ENCODE measurements at places on chromosomes 16 and 17.
A peak's percentile ranks its signal among the peaks of the same experiment; 100 is the strongest.

DNA sequence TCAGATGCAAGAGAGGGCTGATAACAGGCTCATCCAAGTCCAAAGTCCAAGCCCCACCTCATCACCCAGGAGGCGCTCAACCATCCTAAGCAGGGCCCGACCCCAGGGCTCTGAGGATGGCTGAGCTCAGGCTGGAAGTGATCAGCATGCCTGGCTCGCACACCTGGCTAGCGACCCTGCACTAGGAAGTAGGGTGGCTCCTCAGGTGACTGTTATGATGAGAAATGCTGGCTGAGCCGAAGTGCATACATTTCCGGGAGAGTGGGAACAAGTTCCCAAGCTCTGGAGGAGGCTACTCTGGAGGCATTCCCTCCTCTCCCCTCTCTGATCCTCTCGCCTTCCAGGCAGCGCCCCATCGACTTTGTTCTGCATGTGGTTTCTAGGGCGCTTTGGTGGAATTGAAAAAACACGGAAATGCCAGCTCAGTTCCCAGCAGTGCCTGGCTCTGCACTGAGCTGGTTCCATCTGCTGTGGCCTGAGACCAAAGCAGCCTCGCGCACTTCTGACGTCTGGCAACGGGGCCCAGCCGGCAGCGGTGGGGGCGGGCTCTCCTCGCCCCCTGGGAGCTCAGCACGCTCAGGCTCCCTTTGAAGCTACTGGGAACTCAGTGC, 130.3 kb downstream of the IRF8 start:
- no peak for DNase-seq

- no peak for DNase-seq
Measured at GRCh38 chr17:37079735-37080134, 131.0 kb downstream of the AATF start.

DNA sequence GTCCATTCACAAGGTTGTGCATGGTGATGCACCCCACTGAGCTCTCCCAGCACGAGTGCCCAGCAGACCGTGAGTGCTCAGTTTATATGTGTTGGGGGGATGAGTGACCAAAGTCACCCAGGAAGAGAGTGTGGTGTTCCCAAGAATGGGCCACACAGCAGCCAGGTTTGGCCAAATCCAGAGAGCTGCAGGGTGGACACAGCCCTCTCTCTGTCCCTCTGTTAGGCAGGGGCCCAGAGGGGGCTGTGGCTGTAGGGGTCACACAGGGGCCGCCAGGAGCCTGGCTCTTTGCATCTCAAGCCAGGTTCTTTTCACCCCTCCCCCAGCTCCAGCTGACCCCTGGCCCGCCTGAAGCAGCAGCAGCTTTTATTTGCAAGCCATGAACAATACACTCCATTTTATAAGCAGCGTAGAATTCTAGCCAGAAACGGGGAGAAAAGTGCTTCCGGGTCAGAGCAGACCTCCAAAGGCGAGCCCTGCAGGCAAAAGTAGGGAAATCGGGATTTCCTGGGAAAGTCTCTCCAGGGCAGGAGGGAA, 13.3 kb downstream of the COTL1 start:
- DNase-seq, result no peak

DNA sequence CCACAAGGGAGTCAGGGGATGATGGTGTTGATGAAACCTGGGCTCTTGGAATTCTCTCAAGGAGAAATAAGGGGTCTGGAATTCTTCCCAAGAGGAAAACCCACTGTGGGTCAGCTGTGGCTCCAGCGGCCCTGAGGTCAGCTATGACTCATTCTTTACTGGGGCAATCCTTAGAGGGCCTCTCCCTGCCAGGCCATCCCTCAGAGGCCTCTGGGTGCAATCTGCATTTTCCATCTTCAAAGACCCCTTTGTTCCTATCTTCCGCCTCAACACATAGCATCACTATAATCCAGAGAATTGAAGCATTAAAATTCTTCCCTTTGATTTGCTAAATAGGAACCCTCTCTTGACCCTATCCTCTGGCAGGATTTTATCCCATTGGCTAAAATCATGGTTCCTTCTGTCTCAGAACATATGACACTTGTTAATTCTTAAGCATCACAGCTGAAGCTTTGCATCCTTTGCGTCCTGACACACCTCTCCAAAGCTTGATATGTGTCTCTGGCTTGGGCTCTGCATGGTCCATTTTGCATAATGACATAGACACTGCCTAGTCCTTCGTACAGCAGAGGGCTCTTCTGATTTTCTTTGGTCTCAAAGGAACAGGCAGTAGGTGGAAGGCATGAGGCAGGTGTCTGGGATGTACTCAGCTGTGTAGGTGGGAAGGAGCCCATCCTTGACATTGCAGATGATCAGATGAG, 4.4 kb upstream of the KRT37 start:
- no peak for DNase-seq

- peak; percentile 8 for DNase-seq
Measured at GRCh38 chr16:58127033-58127556, 2.1 kb downstream of the CFAP20 start.

GRCh38 chr17:28252436-28252835, 66.6 kb upstream of the TMEM97 start:
- DNase-seq, result no peak

GRCh38 chr17:50468304-50469207, at the start of gene CHAD:
Gene CHAD (minus strand): TSS chr17:50468880. CDS start chr17:50468813, 67 bp downstream.
- no peak for DNase-seq

DNA sequence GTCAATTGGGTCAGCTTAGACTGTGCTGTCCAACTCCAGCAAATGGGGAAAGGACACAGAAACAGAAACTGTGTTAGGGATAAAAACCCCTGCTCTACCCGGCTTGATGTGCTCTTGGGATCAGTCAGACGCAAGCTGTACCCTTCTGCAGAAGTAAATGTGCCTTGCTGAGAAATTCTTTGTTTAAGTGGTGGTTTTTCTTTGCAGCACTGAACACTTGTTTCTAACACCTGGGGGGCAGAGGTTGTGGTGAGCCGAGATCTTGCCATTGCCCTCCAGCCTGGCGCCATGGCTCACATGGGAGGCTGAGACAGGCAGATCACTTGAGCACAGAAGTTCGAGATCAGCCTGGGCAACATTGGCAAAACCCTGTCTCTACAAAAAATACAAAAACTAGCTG, 18.5 kb upstream of the ARL4D start:
- no peak for DNase-seq

Measured in effector memory CD4-positive, alpha-beta T cell (primary cell).